NCI-H526 (cell line): ENCODE measurements at places on chromosomes 1 and 21.

GRCh38 chr1:198186916-198187580 is 30.2 kb downstream of the NEK7 start:
- DNase-seq, result no peak

GRCh38 chr21:36508948-36509347 is 29.0 kb upstream of the CLDN14 start:
- no peak for DNase-seq

GRCh38 chr1:175599212-175599705 is 144.1 kb downstream of the TNR start:
- no peak for DNase-seq

DNA sequence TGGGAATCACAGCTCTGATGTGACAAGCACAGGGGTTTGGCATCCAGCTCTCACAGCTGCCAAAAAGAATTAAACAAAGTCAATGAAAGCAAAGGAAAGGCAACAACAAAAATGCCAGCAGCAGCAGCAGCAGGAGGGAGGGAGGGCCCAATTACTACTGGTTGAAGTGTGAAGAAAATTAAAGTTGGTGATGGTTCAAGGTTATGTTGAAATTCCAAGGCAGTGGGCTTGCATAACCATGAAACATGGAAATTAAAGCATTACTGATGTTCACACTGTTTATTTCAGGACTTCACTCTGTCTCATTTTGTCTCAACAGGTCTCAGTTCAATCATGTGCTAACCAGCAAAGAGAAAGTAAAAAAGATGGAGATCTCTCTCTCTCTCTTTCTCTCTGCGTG is 220.3 kb upstream of the LYPLAL1 start:
- DNase-seq, result no peak

GRCh38 chr1:157035121-157035520 is 10.4 kb downstream of the ARHGEF11 start:
- no peak for DNase-seq

GRCh38 chr21:33971492-33972013 is 55.9 kb upstream of the ATP5PO start:
- peak; percentile 3 for DNase-seq

GRCh38 chr1:63799307-63799706 is 25.5 kb downstream of the ROR1 start:
- DNase-seq, result no peak

DNA sequence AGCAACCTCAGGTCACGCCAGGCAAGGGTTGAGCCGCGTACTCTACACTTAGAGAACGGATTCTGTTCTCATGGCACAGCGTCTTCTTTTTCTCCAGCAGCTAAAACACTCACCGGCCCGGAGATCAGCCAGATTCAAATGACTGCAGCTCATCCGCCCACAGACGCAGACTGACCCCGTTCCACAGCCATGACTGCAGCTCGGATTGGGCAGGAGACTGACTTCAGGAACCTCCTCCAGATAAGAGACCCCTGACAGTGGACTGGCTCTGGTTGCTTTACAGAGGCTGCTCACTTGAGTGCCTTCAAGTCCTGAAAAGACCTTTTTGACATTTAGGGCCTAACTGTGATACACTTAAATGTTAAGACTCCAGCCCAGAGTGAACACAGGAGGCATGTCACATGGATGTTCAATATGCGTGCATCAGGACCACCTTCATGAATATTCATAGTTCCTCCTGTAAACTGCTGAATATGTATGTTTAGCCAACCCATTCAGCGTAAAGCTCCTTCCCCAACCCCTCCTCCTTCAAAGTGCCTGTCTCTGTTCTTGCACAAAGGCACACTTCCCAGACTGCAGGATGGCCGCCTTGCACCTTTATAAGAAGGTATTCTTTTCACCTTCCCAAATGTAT is 42.6 kb downstream of the BACE2 start:
- DNase-seq, result no peak

GRCh38 chr1:206708058-206708457 is 23.4 kb downstream of the MAPKAPK2 start:
- DNase-seq, result no peak

GRCh38 chr1:26537951-26538352 is 8.4 kb downstream of the RPS6KA1 start:
- no peak for DNase-seq

GRCh38 chr1:13950637-13951036 is 250.6 kb downstream of the PRDM2 start:
- DNase-seq, result no peak

- DNase-seq, result peak; percentile 45
These were observed 41.4 kb upstream of the LRRC8B start for GRCh38 chr1:89483010-89483756.

DNA sequence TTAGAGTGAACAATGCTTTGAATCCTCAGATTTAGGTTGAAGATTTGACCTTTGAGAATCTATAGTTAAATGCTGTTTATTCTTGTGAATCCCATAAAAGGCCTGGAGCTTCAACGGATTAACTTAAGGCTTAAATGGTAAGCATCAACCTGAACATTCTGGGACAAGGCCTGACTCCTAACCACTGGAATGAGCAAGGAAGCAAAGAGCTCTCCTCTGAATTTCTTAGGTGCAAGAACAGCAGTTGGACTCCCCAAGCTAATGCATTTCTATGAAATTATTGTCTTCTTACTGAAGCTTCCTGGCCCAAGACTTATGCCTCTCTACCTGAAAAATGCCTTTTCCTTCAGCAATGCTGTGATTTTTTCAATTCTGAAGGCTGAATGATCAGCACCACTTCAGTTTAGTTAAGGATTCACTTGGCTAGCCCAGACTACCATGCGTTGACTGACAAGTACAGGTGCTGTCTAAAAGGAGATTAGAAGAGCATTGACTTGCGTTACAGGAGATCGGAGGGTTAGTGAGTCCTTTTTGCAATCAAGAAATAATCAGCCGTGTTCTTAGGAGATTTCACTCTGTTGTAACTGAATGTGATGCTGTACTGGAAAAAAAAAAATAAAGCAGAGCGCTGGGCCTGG is 178.5 kb downstream of the ZC3H11B start:
- no peak for DNase-seq

DNA sequence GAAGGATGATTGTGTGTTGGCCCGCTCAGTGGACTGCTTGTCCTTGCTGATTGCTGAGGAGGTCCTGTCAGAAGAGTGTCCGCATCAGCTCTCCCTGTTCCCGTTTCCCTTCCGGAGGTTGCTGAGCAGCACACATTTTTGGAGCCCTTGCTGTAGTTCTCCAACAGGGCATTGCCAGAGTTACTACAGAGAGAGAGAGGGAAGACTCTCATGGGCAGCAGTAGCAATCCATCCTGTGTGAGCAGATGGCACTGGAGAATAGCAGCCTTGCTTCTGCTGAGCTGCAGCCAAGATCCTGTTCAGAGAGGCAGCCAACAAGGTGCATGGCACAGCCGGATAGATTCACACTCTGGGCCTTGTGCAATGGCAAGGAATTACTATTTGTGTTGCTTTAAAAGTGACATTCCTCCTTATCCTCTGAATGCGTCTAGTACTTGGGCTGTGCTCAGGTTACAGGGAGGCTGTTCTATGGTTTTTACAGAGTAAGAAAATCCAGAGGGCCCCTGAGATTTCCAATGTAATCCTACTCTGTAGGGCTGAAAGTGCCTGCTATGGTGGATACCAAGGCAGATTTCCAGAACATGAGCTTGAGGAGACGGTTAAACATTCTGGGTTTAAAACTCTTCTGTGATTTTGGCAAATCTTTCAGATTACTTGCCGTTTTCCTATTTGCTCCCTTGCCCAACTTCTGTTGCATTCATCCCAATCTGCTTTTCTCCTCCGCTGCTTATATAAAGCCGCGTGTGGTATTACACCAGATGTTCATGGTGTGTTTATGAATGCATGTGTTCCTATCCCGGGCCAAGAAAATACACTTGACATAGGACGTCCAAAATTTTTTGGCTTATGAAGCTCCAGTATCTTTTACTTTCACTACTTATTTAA is 27.4 kb downstream of the AK4 start:
- DNase-seq, result no peak

DNA sequence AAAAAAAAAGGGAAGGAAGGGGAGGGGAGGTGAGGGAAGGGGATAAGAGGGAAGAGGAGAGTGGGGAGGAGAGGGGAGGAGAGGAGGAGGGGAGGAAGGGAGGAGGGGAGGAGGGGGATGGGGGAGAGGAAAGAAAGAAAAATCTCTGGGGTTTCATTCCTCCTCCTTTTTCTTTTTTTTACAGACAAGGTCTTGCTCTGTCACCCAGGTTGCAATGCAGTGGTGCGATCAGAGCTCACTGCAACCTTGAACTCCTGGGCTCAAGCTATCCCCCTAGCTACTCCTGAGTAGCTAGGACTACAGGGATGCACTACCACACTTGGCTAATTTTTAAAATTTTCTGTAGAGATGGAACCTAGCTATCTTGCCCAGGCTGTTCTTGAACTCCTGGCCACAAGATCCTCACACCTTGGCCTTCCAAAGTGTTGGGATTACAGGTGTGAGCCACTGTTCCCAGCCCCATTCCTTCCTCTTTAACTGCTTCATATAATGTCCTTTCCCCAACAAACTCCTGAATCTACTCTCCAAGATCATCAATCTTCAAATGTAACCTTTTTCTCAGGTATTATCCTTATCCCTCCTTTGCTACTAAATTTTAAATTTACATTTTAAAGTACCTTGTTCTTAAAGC is 23.2 kb downstream of the GON4L start:
- no peak for DNase-seq

DNA sequence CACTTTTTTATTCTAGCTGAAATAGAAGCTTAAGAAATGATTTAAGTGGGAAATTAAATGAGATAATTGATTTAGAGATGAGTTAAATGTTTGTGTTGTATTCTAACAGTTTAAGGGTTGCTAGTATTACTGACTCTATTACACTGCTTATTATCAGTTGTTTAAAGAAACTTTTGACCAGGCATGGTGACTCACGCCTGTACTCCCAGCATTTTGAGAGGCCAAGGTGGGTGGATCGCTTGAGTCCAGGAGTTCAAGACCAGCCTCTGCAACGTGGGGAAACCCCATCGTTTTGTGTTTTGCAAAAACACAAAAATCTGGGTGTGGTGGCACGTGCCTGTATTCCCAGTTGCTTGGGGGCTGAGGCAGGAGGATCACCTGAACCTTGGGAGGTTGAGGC is 14.2 kb downstream of the CLIC4 start:
- no peak for DNase-seq

DNA sequence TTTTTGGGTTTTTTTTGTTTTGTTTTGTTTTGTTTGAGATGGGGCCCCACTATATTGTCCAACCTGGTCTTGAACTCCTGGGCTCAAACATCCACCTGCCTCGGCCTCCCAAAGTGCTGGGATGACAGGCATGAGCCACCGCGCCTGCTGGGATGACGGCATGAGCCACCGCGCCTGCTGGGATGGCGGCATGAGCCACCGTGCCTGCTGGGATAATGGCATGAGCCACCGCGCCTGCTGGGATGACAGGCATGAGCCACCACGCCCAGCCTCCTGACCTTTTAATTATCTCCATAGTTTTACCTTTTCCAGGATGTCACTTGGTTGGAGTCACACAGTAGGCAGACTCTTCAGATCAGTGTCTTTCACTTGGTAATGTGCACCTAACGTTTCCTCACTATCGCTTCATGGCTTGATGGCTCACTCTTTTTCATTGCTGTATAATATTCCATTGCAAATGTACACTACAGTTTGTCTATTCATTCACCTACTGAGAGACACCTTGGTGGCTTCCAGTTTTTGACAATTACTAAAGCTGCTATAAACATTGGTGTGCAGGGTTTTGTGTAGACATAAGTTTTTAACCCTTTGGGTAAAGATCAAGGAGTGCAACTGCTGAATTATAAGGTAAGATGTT is 10.1 kb upstream of the PDXK start:
- DNase-seq, result no peak

DNA sequence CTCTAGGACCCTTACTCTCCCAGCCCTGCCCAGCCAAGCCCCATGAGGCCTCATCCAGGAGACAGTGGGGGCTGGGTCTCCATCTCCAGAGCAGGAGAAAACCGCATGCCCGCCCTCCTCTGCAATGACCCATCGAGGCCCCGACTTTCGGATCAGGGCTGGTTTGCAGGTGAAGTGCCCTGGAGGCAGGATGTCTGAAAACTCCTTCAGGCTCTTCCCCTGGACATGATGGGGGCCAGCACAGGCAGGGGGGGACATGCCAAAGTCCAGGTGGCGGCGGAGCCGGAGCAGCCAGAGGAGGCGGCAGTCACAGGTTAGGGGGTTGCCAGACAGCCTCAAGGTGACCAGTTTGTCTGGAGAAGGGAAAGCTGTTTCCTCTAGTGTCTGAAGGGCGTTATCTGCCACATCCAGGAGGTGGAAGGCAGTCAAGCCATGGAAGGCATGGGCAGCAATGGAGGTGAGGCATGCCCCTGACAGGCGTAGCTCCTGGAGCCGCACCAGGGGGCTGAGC is 3.9 kb downstream of the LINGO4 start:
- DNase-seq, result no peak

- DNase-seq, result no peak
These were observed 104.0 kb upstream of the BMP8A start for GRCh38 chr1:39387452-39387851.

DNA sequence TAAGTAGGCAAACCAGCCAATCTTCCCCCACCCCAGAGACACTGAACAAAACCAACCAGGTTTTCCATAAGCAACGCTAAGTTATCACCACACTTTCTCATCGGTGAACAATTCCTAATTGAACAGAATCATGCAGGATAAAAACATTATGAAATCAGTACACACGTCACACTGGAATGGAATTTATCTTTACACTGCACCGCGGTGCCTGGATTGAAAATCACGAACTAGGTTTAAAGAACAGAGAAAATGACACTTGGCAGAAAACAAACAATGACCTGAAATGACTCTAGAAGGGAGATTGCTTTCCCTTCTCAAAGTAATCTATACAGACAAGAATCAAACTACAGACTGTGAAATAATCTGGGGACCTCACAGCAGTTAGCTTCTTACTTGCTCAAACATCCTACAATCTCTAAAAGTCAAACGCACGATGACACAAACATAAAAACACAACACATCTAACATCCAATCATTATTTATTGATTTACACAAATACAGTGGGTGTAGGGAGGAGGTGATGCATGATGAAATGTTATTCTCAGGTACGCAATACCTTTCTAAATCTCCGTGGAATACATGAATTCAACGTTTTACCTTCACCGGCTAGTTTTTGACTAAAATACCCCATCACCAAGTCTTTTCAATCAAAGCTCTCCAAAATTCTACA is 1.9 kb downstream of the EIF4G3 start:
- no peak for DNase-seq
